ENCODE measurements at places on chromosomes 16 and 17. TPM values are rescaled to one million over a fixed set of nuclear protein-coding genes. Genes with fewer than 3 reads are reported as not detected.

The NLRC3 gene
- total RNA-seq = 2.3 TPM

GRCh38 chr16:59469266-59469665, 735.1 kb upstream of the GOT2 start:
- no peak for DNase-seq

GRCh38 chr17:17766077-17766743, 70.6 kb downstream of the SREBF1 start:
- DNase-seq = no peak

- DNase-seq = no peak
These were observed 36.6 kb upstream of the TBX2 start for GRCh38 chr17:61362852-61363600.

- DNase-seq = no peak
These were observed 17.8 kb upstream of the BLMH start for GRCh38 chr17:30309591-30309990.

The WSCD1 gene
- total RNA-seq = 35.1 TPM

DNA sequence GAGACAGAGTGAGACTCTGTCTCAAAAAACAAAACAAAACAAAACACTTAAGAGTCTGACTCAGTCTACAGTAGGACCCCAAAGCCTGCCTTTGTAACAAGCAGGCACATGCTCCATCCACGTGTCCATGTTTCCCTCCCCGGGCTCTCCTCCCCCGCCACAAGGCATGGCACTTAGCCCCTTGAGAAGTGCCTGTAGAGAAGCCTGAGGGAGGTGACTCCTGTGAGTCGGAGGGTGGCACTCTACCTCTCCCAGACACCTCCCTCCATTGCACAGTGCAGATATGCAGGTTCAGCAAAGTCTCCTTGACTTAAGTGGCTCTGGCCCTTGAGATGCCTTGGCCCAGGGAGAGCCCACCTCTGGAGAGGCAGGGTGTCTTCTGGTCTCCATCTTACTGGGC, 6.8 kb downstream of the FHOD1 start:
- no peak for DNase-seq

DNA sequence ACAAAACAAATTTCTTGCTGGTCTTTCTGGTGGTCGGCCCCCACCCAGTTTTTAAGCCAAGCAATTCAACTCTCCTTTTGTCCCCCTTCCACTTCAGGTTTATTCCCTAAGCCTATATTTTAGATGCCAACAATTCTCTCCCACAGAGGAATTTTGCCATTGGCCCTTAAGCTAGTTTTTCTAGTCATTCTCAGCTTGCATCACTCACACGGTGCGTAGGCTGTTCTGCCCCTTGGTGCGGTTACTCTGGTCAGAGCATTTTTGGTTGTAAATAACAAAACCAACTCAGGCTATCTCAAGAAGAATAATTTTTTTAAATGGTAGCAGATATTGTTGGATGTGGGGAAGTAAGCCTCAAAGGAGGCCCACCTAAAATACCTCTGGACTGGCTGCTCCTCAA, 33.7 kb upstream of the DYNLL2 start:
- DNase-seq = no peak

The CSH1 gene
- total RNA-seq = not detected

Measured in transverse colon (tissue), 4 donors.